ENCODE measurements at places on chromosomes 7 and 10.

DNA sequence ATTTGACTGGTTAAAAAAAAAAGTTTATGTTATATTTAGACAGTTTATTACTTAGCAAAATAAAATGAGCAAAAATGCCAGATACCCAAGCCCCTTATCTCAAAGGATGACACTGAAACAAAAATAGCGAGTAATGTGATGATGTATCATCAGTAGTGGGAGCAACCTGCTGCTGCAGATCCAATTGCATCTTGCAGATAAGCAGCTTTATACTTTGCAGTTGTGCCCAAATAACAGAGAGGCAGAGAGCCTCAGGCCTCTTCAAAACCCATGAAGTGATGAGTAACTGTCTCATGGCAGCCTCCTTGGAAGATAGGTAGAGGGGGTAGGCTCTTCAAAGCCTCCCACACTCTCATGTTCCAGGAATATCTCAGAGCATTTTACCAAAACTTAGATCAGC, 468.2 kb upstream of the LRRTM3 start:
- no peak for DNase-seq

DNA sequence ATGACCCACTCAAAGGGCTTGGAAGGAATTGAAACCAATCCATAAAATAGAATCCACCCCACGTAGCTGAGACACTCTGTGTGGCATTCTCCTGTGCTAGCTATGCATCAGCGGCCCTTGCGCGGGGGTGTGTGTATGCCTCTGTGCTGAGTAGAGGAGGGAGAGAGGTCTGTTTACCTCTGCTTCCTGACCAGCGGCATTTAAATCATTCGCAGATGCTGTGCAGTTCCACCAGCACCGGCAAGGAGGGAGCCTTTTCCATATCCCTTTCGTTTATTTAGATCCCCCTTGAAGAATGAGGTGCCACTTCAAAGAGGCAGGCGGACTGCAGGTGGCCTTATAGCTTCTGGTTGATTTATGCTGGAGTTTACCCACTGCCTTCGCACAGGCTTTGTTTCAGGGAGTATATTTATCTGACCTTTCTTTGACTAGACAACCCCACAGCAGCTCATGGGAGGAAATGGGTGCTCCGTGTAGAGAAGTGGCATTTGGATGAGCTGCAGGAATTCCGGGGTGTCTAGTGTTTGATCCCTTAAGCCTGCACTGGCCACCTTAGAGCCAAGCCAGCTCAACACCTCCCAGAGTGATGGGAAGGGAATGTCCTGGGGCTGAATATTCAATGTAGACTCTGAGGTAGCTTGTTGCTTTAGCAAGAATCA, 11.4 kb downstream of the C10orf53 start:
- DNase-seq, result no peak

GRCh38 chr10:87860156-87860795, 3.1 kb downstream of the KLLN start:
- no peak for DNase-seq

DNA sequence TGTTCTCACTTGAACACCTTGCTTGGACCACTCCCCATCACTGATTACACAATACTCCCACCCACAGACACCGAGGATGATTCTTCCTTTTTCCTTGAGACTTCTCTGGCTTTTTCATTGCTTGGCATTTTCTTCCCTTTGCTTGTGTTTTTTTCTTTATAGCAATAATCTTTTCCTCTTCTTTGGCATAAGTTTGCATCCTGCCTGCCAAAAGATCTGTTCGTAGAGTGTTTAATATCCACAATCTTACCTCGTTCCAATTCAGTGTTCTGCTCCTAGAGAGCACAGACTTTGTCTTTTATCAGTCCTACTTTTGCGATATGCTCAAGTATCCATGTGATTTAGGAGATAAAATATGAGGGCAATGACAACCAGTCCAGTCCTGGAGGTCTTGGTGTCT, 303.3 kb upstream of the CDC14C start:
- no peak for DNase-seq

GRCh38 chr10:119090968-119091367, 10.4 kb upstream of the EIF3A start:
- peak; percentile 65 for DNase-seq

DNA sequence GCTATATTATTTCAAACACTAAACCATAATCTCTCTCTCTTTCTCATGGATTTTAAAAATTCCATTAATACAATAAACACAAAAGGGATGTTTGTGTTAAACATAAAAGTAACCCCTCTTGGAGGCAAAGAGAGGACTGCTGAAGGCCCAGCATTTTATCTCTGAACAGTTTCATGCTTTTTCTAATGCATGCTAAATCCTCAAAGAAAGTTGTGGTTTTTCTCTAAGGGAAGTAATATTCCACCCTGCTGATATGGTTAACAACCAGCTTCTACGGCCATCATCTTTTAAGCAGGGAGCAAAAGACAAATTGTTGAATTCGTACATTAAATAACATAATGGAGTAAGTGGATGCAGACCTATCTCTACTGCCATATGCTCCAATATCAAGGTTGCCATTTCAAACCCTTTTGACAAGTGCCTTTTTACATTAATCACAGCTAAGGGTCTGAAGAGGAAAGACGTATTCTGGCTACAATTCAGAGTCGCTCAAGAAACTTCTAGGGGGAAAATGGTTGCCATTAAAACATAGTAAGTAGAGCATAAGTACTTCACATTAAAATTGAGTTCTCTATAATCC, 103.1 kb downstream of the SLC25A13 start:
- DNase-seq, result no peak

GRCh38 chr7:100699018-100699417, 5.0 kb upstream of the GIGYF1 start:
- DNase-seq, result no peak

DNA sequence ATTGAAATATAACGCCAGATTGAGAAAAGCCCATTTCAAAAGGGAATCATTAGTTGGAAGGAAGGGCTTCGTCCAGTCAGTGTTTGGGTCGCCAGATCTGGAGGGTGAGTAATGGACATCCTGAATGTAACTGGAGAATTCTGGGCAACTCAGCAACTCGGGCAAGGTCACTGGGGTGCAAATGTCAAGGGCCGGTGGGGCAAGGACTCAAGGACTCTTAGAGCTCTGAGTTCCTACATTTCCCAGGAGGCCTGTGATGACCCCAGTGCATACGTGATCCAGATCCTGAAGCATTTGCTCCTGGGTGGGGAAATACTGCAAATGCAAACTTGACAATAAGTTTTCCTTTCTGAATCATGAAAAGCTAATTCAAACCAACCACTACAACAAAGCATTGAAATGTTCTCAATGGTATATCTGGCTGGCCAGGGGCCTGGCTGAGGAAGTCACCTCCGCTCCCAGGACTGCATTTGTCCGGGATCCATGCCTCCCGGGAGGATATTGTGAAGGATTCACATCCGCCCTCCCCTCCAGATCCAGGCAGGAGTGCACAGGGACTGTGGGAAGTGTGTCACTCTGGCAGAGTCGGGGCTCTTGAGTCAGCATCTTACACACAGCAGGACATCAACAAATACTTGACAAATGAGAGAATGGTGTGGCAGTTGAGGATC, 164.0 kb downstream of the FANK1 start:
- DNase-seq, result no peak

GRCh38 chr10:52313933-52314821, at the start of gene DKK1:
DKK1 (plus strand) TSS chr10:52314281; CDS start chr10:52314435, 154 bp downstream.
- peak; percentile 88 for DNase-seq

GRCh38 chr10:97584060-97584797, at the start of gene HOGA1:
HOGA1 (plus strand) TSS chr10:97584389; CDS start chr10:97584704, 315 bp downstream.
- peak; percentile 90 for DNase-seq
